Naive thymus-derived CD4-positive, alpha-beta T cell (primary cell): ENCODE measurements at places on chromosomes 4 and X. TPM values are rescaled to one million over a fixed set of nuclear protein-coding genes. Genes with fewer than 3 reads are reported as not detected.
A peak's percentile ranks its signal among the peaks of the same experiment; 100 is the strongest.

MAGEA10 gene
- total RNA-seq = not detected

NAP1L2 gene
- total RNA-seq = 17.4 TPM

LEF1 gene
- 785 TPM for total RNA-seq

RPL34 gene
- total RNA-seq = 2,564 TPM

ESX1 gene
- total RNA-seq = not detected

PLP1 gene
- total RNA-seq = not detected

WDR17 gene
- total RNA-seq = 1.5 TPM

CSN1S1 gene
- not detected for total RNA-seq

AKAP14 gene
- total RNA-seq = not detected

DNA sequence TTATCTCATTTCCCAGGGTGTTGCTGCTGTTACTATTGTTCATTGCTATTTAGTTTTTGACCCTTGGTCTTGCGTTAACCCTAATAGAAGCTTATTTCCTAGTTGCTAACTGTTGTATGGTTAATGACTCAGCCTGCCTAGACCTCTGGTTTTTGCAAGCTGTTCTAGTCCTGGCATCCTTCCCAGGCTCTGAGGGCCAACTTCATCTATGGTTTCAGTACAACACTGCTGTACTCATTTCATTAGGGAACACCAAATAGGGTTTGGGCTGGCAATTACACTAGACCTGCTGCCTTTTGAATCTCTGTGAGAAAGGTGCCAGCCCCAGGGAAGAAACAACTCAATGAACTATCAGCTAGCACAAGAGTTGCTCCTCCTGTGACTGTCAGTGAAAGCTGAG is 59.6 kb downstream of the DCX start:
- DNase-seq = no peak

DNA sequence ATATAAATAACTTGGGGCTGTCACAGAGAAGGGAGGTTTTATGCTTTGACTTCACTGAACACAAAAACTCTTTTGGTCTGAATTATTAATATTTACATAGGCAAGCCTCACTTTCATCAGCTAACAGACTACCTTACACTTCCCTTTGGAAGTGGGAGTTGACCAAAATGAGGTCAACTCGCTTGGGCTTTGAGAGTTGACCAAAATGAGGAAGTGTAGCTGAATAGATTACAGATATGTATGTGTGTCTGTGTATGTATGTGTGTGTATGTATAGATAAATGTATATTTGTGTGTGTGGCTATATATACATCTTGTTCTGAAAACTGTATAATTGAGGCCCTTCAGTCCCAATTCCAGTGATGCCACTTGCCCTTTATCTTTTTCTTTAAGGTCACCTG is 113.3 kb upstream of the IL13RA1 start:
- DNase-seq = no peak

- DNase-seq = no peak
These were observed 410.9 kb upstream of the CT83 start for GRCh38 chrX:116873671-116874070.

DNA sequence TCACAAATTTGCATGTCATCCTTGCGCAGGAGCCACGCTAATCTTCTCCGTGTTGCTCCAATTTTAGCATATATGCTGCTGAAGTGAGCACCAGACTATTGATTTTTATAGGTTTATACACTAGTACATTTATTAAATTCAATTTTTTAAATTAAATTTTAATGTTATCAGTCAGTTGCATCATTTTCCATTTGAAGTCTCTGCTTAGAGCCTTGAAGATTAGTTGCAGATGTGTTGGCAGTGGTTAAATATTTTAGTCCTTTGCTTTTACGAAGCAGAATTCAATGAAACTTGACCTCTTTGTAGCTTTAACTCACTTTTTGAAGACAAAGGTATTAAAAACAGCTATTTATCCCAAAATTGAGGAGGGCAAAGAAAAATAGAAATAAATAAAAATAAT is 16.5 kb downstream of the TRAPPC11 start:
- DNase-seq = no peak

DNA sequence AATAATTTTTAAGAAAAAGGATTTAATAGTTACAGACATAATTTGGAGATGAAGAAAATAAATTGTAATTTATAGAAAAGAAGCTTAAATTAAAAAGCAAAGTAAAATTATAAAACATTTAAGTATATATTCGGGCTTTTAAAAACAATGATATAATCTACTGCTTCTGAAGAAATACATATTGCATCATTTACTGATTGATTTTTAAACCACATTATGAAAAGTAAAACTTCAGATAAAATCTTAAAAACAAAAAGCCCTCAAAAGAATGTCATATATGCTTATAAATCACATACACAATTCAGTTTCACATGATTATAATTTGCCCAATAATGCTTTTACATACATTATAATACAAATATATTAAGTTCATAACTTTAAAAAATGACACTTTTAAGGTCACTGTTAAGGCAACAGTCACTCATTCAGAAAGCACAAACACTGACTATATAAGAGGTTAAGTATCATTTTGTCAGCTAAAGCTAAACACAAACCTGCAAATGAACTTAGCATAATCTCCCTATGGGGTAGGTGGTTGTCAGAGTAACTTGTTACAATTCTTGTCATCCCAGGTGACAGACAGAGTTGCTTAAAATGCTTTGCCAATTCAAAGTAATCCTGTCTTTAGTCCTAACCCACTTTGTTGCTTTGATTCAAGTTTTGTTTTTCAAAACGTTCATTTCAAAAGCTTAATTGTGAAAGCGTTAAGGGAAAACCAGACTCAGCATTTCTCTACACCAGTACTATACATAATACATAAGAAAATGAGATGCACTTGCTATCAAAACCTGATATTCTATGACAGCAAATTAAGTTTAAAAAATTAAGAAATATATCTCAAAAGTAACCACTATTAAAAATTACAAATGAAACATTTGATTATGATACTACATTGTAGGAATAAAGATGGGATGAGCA is 90.6 kb upstream of the MAB21L2 start:
- DNase-seq = no peak

DNA sequence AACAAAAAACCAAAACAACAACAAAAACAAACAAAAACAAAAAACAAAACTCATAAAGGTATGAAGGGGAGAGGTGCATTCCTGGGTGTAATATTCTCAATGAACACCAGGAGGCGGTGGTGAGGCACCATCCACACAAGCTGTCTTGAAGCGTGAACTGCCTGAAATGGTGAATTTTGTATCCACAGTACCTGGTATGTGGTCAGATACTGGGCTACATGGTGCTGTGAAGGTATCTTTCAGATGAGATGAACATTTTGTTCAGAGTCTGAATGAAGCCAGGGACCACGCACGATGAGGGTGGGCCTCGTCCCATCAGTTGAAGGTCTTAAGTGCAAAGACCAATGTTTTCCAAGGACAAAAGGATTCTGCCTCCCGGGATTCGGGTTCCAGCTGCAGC is 58.5 kb downstream of the ASMT start:
- DNase-seq = no peak

- no peak for DNase-seq
These were observed 144.2 kb downstream of the PABPC4L start for GRCh38 chr4:134057356-134057755.

DNA sequence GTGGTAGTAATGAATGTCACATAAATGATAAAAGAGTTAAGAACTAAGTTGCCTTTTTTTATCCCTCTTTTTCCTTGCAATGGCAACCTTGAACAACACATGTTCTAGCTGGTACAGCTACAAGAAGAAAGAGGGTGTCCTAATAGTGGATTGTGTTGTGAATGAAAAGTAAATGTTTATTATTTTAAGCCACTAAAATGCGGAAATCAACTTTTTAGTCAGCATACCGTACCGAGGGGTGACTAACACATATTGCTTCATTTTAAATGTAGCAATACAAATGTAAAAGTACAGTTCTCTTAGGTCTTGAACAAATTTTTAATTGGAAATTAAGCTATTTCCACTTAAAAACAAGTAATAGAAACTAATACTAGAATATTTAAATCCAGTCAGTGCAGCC is 17.7 kb upstream of the AP1AR start:
- no peak for DNase-seq

DNA sequence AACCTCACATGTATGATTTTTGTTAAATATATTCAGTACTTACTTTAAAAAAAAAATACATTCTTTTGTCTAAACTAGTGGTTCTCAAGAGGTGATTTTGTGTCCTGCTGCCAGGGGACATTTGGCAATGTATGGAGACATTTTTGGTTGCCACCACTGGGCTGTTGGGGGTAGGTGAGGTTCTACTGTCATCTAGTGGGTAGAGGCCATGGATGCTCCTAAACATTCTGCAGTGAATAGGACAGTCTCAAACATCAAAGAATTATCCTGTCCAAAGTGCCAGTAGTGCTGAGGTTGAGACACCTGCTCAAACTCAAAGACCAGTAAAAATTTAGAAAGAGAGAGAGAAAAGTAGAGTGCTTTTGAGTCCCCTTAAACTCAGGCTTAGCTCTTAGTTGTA is 32.9 kb upstream of the PGM2 start:
- DNase-seq = peak; percentile 36

GRCh38 chr4:95178938-95179337 is 369.8 kb downstream of the UNC5C start:
- DNase-seq = no peak

GRCh38 chrX:109871121-109871888 is 131.6 kb upstream of the TMEM164 start:
- DNase-seq = no peak

- DNase-seq = no peak
These were observed 25.5 kb upstream of the TMSB4X start for GRCh38 chrX:12949205-12949926.

- no peak for DNase-seq
These were observed 16.5 kb downstream of the GAK start for GRCh38 chr4:915595-915994.

- no peak for DNase-seq
These were observed 120.8 kb downstream of the SMIM20 start for GRCh38 chr4:26034849-26035248.

- no peak for DNase-seq
These were observed 278.3 kb downstream of the INPP4B start for GRCh38 chr4:142567620-142568451.

- no peak for DNase-seq
These were observed 93.5 kb downstream of the MGST2 start for GRCh38 chr4:139759097-139759496.

DNA sequence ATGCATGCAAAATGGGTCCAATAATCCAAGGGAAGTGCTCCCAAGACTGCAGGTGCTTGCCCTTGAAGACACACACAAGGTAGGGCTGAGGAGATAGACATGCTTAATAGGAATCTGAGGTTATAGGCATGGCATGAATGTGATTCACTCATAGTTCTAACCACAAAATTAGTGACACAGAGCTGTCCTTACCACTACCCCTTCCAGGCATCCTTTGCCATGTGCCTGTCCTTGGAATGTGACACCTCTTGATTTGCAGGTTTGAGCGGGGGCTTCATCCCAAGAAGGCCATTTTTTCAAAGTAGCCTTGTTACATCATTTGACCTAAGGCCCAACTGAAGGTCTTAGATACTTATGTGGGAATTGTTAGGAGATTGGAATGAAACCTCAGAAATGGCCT is 112.5 kb downstream of the CCNG2 start:
- no peak for DNase-seq

- DNase-seq = no peak
These were observed 60.3 kb upstream of the CAMK2D start for GRCh38 chr4:113821856-113822255.

GRCh38 chr4:128635141-128635954 is 174.2 kb upstream of the JADE1 start:
- no peak for DNase-seq

DNA sequence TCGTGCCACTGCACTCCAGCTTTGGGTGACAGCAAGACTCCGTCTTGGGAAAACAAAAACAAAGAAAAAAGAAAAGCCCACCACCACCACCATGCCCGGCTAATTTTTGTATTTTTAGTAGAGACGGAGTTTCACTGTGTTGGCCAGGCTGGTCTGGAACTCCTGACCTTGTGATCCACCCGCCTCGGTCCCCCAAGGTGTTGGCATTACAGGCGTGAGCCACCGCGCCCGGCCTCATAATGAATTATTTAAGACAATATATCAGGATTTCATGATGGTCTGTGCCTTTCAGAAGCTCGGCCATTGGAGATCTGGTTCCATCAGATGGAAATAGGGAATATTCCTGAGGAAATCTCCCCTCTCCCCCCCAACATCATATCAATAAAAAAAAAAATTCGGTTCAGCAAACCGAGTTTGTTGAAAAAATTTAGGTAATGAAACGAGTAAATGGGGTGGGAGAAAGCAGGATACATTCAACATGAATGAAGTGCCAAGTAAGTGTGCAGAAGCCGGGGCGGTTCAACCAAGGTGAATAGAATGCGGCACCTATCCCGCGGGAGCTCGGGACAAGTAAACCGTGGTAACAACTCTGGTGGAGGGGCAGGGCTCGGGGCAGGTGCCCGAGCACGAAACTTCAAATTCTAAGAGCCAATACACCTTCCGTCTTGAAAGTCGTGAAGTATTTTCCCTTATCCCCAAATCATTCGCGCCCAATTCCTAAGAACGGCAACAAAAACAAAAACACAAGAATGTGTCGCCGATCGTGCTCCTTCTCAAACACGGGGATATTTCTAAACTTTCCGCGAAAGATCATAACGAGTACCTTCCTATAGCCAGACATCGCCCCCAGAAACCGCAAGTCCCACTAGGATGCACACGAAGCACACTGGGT is 773 bp upstream of the TXLNG start:
- no peak for DNase-seq

DNA sequence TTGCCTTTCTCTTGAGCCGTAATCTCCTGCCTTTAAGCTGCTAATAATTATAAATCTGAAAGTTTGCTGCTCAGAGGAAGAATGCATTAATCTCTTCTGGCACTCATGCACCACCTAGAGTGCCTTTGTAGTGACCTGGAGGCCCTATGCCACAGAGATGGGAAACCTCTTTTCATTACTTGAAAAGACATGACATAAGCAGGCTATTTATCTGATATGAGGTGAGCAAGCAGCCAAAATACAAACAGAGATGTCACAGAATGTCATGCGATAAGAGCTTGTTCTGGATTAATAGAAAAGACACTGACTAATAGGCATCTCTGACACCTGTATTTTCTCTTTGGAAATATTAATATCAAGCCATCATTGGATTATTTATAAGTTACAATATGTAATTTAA is 42.3 kb downstream of the GABRB1 start:
- no peak for DNase-seq

- DNase-seq = no peak
These were observed 1.9 kb downstream of the SEC24D start for GRCh38 chr4:118834070-118834469.

- DNase-seq = no peak
These were observed 466.1 kb upstream of the GRID2 start for GRCh38 chr4:91837608-91838029.

GRCh38 chr4:1405636-1406393 is 427 bp downstream of the NKX1-1 start:
- no peak for DNase-seq

DNA sequence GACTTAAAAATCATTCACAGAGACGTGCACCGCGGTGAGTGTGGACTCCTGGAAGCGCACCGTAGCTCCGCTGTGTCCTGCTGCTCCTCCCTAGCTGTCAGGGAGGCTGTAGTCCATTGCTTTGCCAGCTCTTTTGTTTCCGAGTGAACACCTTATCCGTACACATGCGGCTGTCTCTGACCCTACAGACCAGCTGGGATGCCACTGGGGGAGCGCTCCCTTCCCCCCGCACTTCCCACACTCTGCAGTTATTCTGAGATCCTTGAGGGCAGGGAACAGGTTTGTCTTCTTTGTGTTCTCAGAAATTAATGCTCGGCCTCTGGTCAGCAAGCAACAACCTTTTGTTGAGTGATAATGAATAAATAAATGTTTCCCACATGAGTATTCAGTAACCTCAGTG is 33.7 kb upstream of the MSANTD1 start:
- no peak for DNase-seq

- DNase-seq = peak; percentile 36
These were observed 130.7 kb upstream of the GPRIN3 start for GRCh38 chr4:89438102-89438831.
